Stimulated activated CD4-positive, alpha-beta T cell treated with anti-CD3 and anti-CD28 coated beads, Interleukin-12 subunit alpha, Interleukin-12 subunit beta, amount 100 ng/mL, for 48 hours (primary cell): ENCODE measurements at places on chromosomes 3 and 15.

DNA sequence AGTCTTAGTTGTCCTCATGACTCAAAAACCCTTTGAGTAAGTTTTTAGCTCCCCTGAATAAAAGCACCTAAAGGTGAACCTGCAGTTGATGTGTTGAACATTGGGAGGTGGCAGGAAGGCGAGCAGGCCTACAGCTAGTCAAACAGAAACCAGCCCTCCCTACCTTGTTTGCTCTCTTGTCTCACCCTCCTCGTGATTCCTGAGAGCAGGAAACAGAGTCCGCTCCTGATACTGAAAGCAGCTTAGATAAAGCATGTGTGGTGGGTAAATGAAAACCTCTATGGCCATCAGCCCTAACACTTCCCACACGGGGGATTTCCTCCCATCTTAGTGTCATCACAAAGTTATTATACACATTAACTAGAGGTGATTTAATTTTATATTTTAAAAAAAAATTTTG, 21.8 kb upstream of the CLDN18 start:
- DNase-seq, result no peak

GRCh38 chr3:69121950-69122349, 445 bp downstream of the LMOD3 start:
- no peak for DNase-seq

DNA sequence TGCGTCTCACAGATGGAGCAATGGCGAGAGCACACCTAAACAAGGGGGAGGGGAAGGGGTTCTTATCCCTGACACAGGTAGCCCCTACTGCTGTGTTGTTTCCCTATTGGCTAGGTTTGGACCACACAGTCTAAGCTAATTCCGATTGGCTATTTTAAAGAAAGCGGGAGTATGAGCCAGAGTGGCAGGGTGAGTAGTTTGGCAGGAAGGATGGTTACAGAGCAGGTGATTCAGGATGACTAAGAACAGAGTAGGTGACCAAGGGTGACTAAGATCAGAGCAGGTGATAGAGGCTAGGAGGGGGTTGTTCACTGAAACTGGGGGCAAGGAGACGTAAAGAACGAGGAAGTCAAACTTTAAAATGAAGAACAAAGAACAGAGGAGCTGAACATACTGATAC, 511.8 kb downstream of the EDEM1 start:
- DNase-seq, result no peak

GRCh38 chr15:70998319-70998718, 105.7 kb downstream of the LRRC49 start:
- no peak for DNase-seq

DNA sequence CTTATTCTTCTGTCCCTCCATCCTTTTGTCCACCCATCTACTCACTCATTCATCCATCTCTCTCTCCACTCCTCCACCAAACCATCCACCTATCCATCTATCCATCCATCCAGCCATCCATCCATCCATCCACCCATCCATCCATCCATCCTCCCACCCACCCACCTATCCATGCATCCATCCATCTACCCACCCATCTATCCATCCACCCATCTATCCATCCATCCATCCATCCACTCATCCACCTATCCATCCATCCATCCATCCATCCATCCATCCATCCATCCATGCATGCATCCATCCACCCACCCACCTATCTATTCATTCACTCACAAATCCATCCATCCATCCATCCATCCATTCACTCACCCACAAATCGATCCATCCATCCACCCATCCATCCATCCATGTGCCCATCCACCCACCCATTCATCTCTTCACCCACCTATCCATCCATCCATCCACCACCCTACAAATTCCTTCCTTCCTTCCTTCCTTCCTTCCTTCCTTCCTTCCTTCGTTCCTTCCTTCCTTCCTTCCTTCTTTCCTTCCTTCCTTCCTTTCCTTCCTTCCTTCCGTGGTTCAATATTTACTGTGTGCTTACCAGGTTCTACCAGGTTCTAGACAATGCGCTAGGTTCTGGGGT, 17.3 kb downstream of the ATP2B2 start:
- DNase-seq, result no peak

DNA sequence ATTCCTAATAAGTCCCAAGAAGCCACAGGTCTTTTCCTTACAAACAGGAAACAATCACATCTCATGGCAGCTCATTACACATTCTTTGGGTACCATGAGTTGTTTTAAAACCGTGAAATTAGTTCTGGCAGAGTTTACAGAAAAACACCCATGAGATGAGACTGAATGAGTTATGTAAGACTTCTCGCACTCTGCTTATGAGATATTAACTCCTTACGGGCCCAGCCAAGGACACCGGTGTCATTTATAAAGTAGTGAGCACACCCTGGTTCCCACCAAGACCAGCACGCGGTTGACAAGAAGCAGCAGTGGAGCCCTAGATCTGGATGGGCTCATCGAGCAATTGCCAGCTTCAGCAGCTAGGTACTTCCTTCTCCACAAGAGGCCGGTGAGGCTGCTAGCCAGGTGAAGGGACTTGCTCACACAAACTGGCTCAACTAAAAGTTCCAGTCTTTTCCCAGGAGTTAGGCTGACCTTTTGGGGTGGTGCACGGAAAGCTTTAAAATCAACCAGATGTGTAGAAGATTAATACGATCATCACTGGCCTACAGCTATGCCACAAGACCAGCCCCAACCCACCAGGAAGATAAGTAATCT, 318.6 kb upstream of the ICE2 start:
- no peak for DNase-seq

DNA sequence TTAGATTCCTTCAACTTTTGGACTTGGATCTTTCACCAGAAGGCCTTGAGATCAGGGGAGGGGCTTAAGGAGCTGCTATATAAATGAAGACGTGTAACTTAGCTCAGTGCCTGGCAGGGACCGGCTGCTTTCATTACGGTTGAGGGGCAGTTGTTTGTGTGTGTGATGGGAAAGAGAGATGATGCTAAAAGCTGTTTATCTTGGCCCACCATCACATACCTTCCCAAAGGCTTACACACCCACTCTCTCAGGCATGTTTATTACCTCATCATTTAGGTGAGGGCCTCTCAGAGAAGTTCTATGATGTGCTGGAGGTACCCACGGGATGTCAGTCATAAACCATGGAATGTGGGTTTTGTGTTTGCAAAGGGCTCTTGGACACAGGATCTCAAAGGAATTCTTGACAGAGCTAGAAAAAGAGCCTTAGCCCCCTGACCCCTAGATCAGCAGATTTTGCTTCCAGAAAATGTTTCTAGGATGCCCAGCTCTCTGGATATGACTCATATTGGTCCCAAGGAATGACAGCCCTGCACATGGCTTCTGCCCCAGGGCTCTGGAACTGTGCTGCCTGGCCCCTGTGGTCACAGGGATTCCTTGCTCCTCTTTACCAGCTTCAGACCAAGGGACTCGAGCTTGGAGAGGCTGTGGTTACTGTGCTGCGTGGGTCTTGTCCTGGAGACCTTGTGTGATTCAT, 15.9 kb upstream of the SMAD3 start:
- DNase-seq, result no peak

DNA sequence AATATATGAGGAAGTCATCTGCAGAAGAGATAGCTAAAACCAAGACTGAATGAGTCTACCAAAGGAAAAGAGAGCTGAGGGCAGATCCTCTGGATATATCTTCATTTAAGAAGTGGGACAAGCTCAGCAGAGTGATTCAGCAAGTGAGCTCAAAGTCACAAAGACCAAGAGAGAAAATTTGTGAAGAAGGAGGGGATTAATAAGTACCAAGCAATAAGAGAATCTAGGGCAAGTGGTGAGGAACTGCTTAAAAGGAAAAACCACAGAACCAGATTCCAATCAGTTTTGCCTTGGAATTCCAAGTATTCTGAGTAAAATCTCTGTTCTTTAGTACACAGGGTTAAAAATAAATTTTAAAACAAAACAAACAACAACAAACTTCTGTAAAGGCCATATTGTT, 3.6 kb downstream of the EHHADH start:
- DNase-seq, result no peak

- DNase-seq, result no peak
Measured at GRCh38 chr15:49900903-49901235, 218.2 kb downstream of the ATP8B4 start.

DNA sequence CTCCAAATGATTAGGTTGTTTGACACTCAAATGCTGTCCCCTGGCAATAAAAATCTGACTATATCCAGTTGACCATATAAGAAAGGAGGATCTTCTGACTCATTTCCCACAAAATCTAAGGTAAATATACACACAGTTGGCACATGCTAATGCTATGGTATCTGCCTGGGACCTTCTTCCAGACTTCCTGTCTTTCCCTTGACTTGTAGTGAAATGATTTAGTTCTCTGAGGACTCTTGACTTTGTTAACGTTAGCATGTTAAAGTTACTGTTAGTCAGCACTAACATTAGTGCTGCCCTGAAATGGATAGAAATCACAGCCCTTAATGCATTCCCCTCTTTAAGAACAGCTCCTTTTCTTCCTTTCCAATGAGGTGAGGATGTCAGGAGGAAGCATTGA, 124.3 kb upstream of the LSAMP start:
- DNase-seq, result no peak

DNA sequence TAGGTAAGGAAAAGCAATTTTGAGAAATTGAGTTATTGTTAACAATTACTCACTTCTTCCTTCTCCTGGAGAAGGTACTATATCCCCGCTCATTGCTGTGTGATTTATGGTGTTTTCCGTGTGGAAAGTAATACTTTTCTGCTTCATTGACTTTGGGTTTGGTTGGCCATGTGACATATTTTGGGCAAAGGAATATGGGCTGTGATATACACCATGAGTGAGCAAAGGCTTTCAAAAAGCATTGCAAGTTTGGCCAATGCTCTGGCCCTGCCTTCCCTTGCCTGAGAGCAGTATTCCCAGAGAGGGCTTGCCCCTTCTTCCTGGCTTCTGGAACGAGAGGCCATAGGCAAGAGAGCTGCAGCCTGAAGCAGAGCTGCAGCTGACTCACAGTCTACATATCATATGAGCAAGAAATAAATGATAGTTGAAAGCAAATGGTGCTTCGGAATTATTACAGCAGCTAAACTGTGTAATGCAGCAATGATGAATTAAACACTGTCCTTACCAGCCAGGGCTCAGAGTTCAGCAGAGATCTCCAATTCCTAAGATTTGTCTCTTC, 216.8 kb upstream of the CD96 start:
- DNase-seq, result no peak

DNA sequence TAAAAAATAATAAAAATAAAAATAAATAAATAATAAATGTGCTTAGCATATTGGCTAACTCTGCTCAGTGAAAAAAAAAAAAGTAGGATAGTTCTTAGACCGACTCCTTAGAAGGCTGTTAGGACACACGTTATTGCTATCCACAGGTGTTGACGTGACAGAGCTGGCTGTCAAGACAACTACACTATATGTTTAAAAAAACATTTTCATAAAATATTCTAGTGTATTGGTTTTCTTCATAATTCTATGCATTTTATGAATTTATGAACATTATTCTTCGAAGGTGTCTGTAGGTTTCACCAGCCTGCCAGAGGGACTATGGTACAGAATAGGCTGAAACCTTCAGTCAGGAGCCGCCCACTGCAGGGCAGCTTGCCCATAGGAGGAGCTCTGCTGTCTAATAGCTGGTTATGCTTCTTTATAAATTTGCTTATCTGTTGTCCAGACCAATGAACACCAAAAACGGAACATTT, 9.2 kb downstream of the TM4SF1 start:
- DNase-seq, result no peak

DNA sequence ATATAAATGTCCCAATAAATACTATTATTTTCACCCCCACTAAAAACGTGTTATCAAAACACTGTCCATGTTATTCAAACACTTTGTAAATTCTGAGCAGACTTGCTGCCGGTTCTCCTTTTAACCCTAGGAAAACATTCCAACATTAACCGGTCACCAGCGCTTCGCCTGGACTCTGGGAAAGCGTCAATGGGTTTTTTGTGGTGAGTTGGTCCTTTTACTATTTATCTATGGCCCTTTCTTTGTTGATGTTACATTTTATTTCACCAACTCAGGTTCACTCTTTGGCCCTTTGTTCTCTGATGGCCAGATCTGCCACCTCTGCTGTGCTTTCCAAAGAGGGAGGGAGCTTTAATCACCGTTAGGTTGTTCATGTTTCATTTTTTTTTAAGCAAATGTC, 4.1 kb upstream of the EOMES start:
- no peak for DNase-seq

- no peak for DNase-seq
Measured at GRCh38 chr3:129345971-129346370, 67.3 kb downstream of the HMCES start.

GRCh38 chr3:159781867-159782266, 206.8 kb upstream of the IL12A start:
- no peak for DNase-seq

- DNase-seq, result no peak
Measured at GRCh38 chr3:4113811-4114522, 189.2 kb upstream of the SETMAR start.

DNA sequence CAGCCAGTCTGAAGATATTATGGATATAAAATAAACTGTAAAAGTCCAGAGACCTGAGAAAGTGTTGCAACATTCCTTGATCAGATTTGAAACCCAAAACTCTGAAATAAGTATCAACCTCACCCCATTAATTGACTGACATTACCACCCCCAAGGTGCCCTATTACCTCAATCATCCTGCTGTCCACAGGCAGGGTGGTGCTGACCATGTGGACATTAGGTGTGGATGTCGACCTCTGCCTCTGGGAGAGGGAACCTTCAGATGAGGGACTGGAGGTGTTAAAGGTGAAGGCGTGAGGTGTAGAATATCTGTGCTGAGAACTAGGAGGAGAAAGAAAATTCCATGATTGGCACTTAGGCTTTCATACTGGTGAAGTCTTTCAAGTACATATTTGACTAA, 47.1 kb downstream of the MKRN2 start:
- no peak for DNase-seq

DNA sequence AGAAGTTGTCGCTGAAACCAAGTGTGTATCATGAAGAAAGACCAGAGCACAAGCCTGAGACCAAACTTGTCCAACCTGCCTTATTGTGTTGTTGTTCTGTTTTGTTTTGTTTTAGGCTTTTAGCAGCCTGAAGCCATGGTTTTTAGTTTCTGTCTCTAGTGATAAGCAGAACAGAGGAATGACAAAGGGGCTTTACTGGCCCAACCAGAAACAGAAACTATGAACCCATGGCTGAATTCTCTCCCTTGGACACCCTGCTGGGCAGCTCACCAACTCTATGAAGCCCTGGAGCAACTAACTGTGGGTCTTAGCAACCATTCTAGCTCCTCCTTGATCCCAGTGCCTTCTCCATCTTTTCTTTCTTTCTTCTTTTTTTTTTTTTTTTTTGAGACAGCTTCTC, 30.3 kb downstream of the HCLS1 start:
- no peak for DNase-seq

DNA sequence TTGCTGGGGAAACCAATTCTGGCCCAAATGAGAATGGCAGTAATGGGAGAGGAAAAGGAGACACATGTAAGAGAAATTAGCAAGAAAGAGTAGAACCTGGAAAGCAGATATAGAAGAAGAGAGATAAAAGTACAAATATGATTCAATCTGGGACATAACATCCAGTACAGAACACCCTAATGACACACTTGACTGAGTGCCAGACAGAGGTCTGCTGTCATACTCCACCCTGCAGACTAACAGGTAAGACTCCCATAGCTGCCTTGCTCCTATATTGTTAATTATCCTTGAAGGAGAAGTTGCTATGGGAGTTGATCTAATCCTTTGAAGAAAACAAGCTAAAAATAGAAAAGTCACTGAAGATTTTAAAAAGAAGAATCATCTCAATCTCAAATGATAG, 21.1 kb downstream of the CCPG1 start:
- DNase-seq, result no peak
